ENCODE measurements at places on chromosomes 6 and 20.
A peak's percentile ranks its signal among the peaks of the same experiment; 100 is the strongest.

DNA sequence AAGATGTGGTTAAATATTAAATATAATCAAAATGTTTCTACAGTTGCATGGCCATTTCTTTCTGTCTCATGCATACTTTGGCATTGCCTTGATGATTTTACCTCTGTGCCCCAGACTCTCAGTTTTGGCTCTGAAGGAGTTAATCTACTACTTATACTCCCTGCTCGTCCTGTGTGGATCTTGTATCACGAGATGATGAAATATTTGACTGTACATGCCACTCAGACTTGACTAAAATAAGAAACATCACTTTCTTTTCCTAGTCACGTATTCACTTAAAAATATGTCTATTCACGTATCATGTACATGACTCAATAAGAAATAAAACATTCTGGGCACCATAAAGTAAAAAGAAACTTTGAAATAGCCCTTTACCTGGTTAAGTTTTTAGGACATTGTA, 397.7 kb downstream of the RFPL4B start:
- no peak for DNase-seq

DNA sequence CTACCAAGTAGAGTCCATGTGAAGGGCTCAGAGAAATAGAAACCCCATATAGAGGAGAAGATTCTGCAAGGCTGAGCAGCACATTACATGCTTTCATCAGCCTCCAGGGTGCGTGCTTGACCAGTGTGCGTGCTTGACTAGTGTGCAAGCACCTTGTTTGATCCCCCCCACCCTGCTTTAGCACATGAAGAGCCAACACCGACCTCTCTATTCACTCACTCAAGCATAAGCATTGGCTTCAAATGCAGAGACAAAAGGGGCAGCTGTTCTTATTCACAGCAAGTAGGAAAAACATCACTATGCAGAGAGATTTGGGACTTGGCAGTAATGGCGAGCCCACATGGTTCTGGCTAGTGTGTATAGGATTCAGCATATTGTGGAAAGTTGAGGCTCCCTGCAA, 278.7 kb upstream of the RNF217 start:
- DNase-seq = no peak

- DNase-seq = peak; percentile 71
Measured at GRCh38 chr6:151948002-151948743, 140.7 kb downstream of the ESR1 start.

DNA sequence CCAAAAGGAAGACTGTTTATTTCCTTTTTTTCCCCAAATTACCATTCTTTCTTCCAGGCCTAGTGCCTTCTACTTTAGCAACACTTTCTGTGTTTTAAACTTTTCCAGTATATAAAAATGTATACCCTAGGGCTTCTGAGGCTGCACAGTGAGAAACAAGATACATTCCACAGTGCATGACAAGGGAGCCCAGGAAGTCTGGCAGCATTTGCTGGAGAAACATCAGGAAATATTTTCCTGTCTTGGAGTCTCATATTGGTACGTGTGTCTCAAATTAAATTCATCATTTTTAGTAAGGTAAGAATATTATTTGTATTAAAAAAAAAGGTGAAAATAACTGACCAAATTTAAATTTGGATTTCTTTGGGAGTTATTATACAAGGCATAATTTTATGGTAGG, 662.6 kb downstream of the RFPL4B start:
- no peak for DNase-seq

DNA sequence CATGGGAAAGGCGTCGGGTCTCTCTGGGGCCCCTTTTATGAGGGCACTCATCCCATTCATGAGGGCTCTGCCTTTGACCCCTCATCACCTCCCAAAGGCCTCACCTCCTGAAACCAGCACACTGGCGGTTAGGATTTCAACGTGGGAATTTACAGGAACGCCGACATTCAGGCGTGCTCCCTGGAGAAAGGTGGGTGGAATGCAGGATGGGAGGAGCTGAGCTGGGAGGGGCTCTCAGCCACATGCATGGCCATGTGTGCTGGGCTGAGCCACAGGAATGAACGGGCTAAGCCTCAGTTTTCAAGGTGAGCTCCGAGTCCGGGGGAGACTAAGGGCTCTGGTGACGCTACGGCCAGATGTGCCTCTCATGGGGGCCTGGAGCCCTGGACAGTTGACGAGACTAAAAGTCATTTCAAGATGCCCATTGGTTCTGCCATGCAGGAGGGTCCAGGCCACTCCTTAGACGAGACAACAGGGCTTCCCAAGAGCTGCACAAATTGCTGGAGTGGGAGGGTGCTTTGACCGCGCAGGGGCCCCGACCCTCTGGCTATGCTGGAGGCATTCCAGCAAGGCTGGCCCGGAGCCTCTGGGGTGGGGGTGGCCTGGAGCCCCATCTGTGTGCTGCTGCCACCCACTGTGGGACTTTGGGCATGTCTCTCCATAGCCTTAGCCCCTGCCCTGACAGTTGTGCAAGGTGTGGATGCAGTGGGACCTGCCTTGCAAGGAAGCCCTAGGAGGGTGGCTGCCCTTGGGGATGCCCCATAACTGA, 3.8 kb upstream of the ARFGAP1 start:
- DNase-seq = no peak

DNA sequence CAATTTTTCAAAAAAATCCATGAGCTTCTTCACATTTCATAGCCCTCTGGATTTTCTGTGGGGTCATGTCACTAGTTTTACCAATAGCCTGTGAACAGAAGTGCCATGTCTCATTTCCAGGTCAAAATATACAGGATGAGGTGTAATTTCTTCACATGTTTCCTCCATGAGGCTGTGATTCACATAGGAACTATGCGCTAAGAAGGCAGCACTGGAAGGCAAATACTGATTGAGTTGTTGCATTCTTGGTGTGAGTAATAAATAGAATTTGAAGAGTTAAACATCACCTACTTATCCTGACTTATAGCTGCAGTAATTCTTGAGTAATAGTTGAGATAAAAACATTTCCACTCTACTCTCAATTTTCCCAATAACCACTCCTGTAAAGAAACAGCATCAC, 442.3 kb downstream of the HAO1 start:
- no peak for DNase-seq

- DNase-seq = no peak
Measured at GRCh38 chr6:22095836-22096235, 201.0 kb downstream of the PRL start.

DNA sequence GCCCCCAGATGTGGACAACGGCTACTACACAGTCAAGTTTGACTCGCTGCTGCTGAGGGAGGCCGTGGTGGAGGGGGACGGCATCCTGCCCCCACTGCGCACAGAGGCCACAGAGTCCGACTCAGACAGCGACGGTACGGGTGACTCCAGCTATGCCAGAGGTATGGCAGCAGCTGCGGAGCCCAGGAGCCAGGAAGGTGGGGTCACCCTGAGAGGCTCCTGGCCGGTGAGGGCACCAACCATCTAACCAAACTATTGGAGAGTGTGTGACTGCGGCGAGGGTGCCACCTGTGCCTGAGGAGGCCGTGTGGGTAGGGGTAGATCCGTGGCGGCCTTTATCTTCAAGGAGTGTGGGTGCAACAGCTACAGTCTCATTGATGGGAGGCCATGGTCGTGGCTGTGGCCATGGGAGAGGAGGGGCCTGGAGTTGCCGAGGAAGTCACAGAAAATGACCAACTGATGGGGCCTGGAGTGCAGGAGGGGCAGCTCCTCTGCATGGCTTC, 2.8 kb upstream of the LIME1 start:
- no peak for DNase-seq

DNA sequence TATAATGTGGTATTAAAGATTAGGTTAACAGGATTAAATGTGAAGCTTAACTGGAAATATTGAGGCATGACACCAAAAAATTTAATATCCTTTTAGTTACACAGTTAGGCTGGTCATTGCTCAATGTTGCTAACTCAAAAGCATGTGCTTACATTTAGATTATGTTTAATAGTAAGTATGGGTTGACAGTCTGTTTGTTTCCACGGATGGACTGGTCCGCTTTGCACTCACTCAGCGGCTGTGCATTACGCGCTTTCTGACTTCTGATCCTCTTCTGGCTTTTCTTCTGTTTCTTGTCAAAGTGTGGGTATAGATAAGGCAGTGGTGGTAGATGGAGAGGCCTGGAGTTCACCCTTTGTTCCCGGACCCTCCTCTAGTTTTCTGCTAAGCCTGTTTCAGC, 174.9 kb downstream of the RIMS1 start:
- no peak for DNase-seq

DNA sequence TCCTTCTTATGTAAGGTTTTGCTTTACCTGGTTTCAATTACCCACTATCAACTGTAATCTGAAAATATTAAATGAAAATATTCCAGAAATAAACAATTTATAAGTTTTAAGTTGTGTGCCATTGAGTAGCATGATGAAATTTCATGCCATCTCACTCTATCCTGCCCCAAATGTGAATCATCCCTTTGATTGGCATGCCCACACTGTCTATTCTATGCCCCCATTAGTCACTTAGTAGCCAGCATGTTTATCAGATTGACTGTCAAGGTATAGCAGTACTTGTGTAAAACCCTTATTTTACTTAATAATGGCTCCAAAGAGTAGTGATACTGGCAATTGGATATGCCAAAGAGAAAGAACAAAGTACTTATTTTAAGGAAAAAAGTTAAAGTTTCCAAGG, 403.8 kb downstream of the ADGRB3 start:
- no peak for DNase-seq

- no peak for DNase-seq
Measured at GRCh38 chr20:62202083-62202395, 18.0 kb downstream of the HRH3 start.

DNA sequence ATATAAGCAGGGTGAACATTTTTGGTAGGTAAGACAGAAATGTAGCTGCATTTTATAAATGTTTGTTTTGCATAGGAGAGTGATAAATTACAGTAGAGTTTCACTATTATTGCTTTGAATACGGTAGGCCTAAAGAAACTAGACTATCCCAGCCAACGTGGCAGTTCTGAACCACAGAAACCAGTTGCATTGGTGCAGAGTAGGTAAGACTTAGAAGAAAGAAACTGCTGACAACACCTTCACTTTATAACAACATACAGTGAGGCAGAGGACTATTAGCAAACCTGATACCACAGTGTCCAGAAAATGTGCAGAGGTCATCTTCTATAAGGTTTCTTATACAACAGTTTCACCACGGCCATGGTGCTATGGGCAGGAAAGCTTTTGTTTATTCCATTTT, 566.1 kb downstream of the KIF16B start:
- DNase-seq = no peak

- no peak for DNase-seq
Measured at GRCh38 chr6:134000443-134000842, 47.4 kb downstream of the TBPL1 start.

GRCh38 chr6:23308166-23308565, 738.8 kb downstream of the HDGFL1 start:
- DNase-seq = no peak

DNA sequence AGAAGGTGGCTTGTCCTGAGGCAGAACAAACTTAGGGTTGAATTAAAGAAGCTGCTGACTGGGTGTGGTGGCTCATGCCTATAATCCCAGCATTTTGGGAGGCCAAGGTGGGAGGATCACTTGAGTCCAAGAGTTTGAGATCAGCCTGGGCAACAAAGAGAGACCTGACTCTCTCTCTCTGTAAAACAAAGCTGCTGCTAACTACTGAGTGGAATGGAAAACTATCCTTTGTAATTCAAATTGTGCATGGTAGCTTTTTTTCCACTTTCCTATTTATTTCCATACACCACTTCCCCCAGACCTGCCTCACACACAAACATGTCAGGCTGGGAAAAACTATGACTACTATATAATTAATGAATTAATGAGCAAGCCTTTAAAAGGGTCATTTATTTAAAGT, 437.1 kb downstream of the CDC5L start:
- DNase-seq = no peak

DNA sequence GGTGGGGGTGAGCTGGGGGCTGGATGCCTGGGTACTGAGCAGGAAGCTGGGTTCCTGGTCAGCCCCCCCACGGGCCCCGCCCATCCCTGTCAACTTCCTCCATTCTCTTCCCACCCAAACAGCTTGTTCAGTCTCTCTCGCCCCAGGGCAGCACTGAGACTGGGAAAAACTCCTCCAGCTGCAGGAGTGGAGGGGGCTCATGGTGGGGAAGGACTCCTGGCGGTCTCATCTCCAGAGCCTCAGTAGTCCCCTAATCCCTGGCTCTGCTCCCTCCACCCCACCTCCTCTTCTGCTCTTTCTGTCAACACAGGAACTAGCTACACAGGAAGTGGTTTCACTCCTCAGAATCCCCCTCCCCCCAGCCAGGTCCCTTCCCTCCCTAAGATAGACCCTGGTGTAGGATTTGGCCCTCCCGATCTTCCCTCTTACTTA, at the start of gene GPSM3:
Gene GPSM3, minus strand, starts transcription at position 36 of the 432 bp plus-strand sequence. CDS start 130 bp downstream, outside the sequence.
- peak; percentile 36 for DNase-seq

DNA sequence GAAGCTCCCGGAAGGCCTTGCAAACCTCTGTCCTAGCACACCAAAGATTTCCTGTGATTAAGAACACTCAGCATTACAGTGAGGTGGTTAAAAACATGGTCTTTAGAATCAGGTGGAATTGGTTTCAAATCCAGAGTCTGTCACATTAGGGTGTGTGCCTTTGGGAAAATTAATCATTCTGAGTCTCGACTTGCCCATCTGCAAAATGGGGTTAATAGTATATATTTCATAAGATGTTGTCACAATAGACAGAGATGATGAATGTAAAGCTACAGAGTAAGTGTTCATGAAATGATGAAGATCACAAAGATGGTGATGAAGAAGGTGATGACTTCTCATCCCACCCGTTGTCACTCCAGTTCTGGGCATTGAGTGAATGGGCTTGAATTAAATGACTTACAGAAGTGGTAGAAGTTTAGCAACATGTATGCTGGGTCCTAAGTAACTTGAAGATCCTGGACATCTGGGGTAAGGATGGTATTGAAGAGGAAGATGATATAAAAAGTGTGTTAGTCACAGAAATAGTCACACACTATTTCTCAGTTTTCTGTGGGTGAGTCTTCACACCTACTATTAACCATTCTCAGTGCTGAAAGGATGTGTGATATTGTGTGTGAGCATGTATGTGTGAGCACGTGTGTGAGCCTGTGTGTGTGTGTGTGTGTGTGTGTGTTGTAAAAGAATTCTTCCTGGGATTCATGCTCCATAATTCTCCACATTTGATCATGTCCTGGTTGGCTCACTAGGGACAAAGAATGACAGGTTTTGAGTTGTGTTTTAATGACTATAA, 28.0 kb upstream of the NEDD9 start:
- no peak for DNase-seq

- DNase-seq = peak; percentile 60
Measured at GRCh38 chr20:36491901-36492617, 49.3 kb upstream of the MYL9 start.

- DNase-seq = no peak
Measured at GRCh38 chr6:105678516-105678915, 275.6 kb upstream of the PREP start.

- no peak for DNase-seq
Measured at GRCh38 chr6:45253453-45253852, 74.7 kb upstream of the RUNX2 start.

- DNase-seq = no peak
Measured at GRCh38 chr6:15339081-15339480, 93.2 kb downstream of the JARID2 start.

Data from KG1 (cell line).